Prostate gland (tissue), 2 donors: ENCODE measurements at places on chromosomes 3 and 15. TPM values are rescaled to one million over a fixed set of nuclear protein-coding genes. Genes with fewer than 3 reads are reported as not detected.

GRCh38 chr3:198092276-198092675, 132.3 kb downstream of the LMLN start:
- H3K27ac ChIP-seq, result no peak overlapping the region
- no peaks in the 10 kb centered on the region for H3K36me3 ChIP-seq
- no peak for DNase-seq
- no peaks in the 10 kb centered on the region for H3K4me1 ChIP-seq
- H3K27me3 ChIP-seq, result peaks cover 13% of the 10 kb centered on the region

- no peaks in the 10 kb centered on the region for H3K4me1 ChIP-seq
- no peak overlapping the region for H3K4me3 ChIP-seq
- H3K27me3 ChIP-seq, result no peaks in the 10 kb centered on the region
- no peaks in the 10 kb centered on the region for H3K36me3 ChIP-seq
- DNase-seq, result no peak
Measured at GRCh38 chr3:117515309-117515708, 805.7 kb downstream of the TUSC7 start.

GRCh38 chr3:147713234-147714133, 304.3 kb downstream of the ZIC1 start:
- H3K4me3 ChIP-seq, result no peak overlapping the region
- H3K27me3 ChIP-seq, result no peaks in the 10 kb centered on the region
- no peaks in the 10 kb centered on the region for H3K36me3 ChIP-seq
- H3K27ac ChIP-seq, result no peak overlapping the region
- no peak for DNase-seq
- H3K4me1 ChIP-seq, result no peaks in the 10 kb centered on the region

DNA sequence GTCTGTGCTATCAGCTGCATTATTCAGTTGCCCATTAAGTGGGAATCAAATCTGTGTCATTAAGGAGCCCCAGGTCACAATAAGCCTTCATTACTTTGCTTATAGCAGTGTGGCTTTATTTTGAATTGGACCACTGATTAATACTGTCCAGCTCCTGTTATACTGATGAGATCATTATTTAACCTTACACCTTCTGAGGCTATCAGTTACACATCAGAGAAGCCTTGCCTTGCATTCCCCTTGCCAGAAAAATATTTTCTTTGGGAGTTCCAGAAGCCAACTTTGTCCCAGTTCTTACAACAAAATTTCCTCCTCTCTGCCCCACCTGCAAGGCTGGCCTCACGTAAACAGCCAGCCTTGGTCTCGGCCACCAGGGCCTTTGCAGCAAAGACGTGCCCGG, 29.7 kb upstream of the ARNT2 start:
- H3K27ac ChIP-seq, result no peak overlapping the region
- no peak overlapping the region for H3K4me3 ChIP-seq
- no peaks in the 10 kb centered on the region for H3K36me3 ChIP-seq
- no peak for DNase-seq

LCTL gene
- not detected for total RNA-seq

SPINK8 gene
- total RNA-seq, result not detected

CEMIP gene
- 13.5 TPM for total RNA-seq

MCF2L2 gene
- 0.41 TPM for total RNA-seq

RTP1 gene
- total RNA-seq, result not detected
